Esophagus squamous epithelium (tissue), 5 donors: ENCODE measurements at places on chromosomes 2 and 18. TPM values are rescaled to one million over a fixed set of nuclear protein-coding genes. Genes with fewer than 3 reads are reported as not detected.

GRCh38 chr18:34651586-34652369, 58.3 kb upstream of the DTNA start:
- DNase-seq = no peak

- DNase-seq = no peak
Observed at GRCh38 chr2:189144700-189145211, 34.8 kb downstream of the COL5A2 start.

DNA sequence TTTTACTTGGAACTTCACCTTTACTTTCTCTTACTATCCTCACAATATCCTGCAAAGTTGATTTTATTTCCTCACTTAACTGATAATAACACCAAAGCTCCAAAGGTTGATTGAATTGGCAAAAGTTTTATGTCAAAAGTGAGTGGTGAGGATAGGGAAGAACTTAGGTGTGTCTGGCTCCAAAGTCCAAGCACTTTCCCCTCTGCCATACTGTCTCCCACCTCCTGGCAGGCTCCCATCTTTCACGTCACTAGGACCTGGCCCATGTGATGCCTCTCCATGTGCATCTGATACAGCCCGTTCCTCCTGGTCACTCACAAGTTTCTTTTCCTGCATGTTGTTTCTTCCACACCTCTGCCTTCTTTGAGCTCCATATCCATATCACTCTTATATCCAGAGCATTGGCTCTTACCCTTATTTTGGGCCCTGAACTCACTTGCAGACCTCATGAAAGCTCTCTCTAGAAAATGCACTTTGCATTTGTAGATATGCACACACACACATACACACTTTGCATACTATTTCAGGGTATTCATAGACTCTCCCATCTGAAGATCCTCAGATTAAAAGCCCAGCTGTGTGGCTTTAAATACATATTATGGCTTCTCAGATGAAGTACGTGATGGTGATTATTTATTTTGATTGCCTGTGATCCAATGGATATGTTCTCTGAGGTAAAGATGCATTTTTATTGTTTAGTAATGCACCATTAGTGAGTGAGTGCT, 12.3 kb downstream of the MEP1B start:
- no peak for DNase-seq

DNA sequence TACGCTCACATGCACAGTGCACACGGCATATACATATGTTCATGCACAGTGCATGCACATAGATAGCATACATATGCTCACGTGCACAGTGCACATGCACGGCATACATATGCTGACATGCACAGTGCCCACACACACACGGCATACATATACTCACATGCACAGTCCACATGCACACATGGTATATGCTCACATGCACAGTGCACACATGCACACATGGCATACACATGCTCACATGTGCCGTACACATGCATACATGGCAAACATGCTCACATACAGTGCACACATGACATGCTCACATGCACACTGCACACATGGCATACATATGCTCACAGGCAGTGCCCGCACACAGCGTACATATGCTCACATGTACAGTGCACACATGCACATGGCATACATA, 97.7 kb upstream of the CTDP1 start:
- no peak for DNase-seq

GRCh38 chr2:223090039-223090438, 38.0 kb downstream of the KCNE4 start:
- no peak for DNase-seq

DNA sequence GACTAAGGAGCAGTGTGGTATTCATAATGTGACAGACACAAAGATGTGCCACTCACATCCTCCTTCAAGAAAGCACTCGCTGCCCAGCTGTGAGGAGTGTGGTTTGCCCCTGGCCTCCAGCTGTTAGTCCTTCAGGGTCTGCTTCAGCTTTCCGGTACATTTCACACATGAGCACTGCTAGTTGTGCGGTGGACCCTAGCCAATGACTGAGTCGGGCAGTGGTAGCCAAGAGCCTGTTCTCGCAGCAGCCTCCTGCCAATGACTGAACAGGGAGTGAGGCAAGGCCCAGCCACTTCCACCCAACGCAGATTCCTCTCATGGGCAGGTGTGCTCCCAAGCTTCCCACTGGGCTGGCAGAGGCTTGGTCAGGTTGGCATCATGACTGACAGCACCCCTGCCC, 254.3 kb downstream of the RBM43 start:
- no peak for DNase-seq

GRCh38 chr2:156695020-156695419, 258.8 kb downstream of the GPD2 start:
- DNase-seq = no peak

GRCh38 chr2:17149945-17150344, 368.3 kb downstream of the RAD51AP2 start:
- DNase-seq = no peak

DNA sequence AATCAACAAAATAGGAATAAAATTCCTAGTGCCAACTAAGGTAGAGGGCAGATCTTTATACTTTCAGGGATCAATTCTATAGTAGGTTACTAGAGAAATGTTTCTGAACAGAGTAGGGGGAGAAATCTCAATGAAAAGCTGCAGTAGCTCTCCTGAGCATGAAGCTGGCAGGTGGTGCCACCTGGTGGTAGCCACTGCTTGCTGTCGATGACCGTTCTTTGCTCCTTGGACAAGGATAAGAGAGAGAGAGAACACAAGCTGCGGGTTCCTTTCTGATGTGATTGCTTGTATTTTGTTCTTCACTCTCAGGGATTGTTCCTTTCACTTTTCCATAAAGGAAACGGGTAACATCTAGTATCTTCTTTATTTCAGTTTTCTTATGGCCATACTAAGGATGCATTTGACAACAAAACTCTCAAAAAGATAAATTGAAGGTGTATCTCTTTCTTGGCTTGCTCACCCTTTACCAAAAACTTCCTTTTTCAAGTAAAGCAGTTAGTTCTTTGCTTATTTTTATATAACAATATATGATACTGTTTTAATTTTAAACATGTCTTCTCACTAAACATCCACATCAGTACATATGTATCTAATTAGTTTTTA, 18.6 kb upstream of the MRPL19 start:
- no peak for DNase-seq

GRCh38 chr2:30412684-30413570, 34.1 kb upstream of the LCLAT1 start:
- DNase-seq = no peak

- no peak for DNase-seq
Observed at GRCh38 chr18:72742002-72742401, 125.8 kb downstream of the NETO1 start.

DNA sequence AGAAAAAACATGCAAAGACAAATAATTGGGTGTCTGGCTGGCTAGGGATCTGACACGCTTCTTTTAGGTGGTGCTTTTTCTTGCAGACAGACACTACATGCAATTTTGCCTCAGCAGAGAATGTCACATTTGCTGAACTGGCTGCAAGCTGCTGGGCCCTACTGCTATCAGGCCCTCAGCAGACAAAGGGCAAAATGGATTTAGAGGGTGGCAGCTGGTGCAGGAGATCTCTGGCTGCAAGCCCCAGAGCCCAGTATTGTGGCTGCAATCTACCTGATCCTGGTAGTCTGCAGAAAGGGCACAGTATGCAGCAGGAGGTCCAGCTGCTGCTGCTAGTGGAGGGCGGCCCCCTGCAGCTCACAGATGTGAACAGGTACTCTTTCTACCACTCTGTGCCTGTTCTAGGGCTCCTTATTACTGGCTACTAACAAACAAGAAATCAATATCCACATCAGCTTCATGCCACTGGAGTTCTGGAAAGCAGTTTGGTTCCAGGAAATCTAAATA, 796.7 kb upstream of the CELF4 start:
- no peak for DNase-seq

DNA sequence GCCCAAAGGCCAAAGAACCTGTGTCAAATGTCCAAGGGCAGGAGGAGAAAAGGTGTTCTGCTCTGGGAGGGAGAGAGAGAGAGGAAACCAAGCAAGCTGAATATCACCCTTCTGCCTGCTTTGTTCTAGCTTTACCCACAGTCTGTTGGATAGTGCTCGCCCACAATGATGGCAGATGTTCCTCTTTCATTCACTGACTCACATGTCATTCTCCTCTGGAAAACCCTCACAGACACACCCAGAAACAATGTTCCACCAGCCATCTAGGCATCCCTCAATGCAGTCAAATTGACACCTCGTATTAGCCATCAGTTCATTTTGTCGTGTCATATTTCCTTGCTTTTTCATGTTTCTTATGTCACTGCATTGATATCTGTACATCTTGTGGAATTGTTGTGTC, 150.3 kb downstream of the UBR3 start:
- DNase-seq = no peak

DNA sequence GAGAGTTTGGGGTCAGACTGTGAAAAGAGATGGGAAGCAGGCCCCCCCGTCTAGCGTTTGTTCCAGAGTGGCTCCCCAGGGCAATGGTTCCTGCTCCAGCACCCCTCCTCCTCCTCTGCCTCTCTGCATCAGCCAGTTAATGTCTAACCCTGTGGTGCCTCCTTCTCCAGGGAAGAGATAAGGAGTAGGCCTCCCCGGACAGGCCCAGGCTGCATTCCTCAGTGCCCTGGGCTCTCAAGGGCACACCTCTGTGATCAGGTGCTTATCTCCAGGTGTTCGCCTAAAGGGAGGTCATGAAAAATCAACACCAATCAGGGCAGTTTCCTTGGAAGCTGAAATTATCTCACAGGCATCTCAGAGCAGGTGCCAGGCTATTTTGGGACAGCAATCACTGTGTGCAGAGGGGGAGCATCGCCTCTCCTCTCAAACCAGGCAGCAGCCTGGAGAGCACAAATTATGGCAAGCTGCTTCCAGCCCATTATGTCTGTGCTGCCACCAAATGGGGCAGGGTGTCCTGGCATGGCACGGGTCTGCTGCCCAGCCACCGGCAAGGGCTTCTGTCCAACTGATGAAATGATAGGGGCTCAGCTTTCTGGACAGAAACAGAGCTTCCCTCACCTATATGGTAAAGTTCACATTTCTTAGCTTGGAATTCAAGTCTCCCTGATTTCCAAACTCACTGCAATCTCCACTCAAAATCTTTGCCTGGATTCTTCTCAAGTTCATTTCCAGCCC, 255.8 kb upstream of the SLC14A2 start:
- no peak for DNase-seq

- no peak for DNase-seq
Observed at GRCh38 chr2:40719414-40719813, 267.5 kb upstream of the SLC8A1 start.

GRCh38 chr2:231348704-231349373, 46.7 kb upstream of the B3GNT7 start:
- no peak for DNase-seq

DNA sequence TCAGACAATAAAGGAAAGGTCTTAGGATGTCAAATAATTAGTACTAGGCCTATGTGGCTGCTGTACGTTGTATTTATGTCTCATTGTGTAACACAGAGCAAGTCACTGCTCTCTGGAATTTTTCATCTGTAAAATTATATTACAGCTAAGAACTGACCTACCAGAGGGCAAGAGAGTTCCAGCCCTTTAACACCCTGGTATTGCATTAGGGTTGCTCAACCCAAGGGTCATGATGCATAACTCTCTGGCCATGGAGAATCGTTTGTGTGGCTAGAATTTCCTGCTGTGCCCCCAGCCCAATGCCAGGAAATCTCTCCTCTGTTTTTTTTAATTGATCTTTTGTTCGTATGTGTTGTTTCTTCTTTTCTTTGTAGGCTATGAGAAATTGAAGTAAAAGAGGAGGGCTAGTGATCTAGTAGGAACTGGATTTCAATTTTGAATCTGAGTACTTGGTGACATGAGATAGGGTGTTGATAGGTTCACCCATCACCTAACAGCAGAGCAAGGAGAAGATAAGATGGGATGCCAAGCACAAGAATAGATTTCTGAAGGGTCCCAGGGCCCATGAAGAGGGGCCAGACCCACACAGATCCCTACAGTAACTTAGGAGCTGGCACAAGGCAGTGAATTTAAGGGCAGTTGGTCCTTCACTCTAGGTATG, 571.2 kb upstream of the TNP1 start:
- DNase-seq = no peak

DNA sequence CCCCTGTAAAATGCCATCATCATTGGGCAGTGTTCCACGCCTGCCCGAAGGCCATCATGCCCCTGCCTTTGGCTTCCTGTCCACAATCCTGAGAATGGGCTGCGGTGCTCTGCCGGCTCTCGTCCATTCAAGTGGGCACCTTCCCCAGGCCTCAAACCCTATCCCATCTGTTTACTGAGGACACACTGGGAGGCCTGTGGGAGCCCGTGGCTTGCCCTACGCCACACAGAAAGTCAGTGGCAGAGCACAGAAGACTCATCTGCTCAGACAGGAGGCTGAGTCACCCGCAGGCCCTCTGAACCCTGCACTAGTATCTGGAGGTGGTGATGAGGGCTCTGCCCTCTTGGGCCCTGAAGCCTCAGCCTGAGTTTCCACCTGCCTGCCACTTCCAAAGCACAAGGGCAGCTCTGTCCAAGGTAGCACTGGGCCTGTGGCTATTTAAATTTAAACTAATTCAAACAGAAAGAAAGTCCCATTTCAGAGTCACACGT, 19.1 kb upstream of the ANKRD53 start:
- no peak for DNase-seq

DNA sequence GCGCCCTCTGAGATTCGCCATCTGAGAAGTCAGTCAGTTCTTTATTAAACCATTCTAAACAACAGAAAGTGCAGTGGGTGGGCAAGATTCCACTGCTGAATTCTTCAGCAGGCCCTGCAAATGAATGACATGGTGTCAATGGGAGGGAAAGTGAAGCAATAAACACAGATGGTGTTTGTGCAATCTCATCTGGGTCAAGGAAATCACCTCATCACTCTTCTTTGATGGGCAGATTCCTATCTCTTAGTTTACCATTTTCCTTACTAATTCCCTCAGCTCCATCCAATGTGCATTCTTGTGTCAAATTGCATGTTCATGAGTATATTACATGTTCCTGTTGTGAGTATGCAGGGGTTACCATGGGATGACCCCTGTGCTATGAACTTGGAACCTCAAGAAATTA, 100.7 kb upstream of the CYP1B1 start:
- DNase-seq = no peak

Gene NR4A2
- 1.1 TPM for total RNA-seq

Gene TFCP2L1
- 29.9 TPM for total RNA-seq

Gene AQP4
- not detected for total RNA-seq

Gene RUFY4
- total RNA-seq = not detected

Gene SERPINB10
- 0.26 TPM for total RNA-seq

Gene MATN3
- total RNA-seq = 0.92 TPM

Gene HOXD12
- total RNA-seq = not detected

Gene RTP5
- total RNA-seq = 0.12 TPM

Gene CHST9
- total RNA-seq = 4.5 TPM

Gene VRK2
- total RNA-seq = 19.0 TPM

Gene NMUR1
- 1.5 TPM for total RNA-seq

Gene B3GNT7
- 2.1 TPM for total RNA-seq
